Adrenal gland (tissue), 19 donors: ENCODE measurements at places on chromosomes 1 and 21.

GRCh38 chr1:36693161-36693525, 210.4 kb upstream of the CSF3R start:
- DNase-seq = no peak

DNA sequence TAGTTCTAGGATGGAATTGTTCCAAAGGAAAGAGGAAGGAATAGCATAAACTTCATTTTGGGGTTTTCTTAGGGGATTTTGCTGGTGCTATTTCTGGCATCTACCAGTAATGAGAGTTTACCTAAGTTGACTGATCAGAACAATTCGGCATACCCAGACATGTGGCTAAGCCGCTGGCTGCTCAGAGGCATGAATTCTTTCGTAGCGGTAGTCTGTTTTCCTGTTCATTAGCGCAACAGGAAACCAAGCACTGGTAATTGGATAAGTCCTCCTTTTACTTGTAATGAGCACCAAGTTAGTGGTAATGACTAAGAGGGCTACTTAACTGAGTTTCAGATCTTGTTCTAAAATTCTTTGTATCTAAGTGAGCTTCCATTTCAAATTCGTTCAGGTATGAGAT, 38.6 kb downstream of the C21orf91 start:
- DNase-seq = no peak

- DNase-seq = no peak
Measured at GRCh38 chr1:42186152-42186551, 21.6 kb upstream of the GUCA2A start.

DNA sequence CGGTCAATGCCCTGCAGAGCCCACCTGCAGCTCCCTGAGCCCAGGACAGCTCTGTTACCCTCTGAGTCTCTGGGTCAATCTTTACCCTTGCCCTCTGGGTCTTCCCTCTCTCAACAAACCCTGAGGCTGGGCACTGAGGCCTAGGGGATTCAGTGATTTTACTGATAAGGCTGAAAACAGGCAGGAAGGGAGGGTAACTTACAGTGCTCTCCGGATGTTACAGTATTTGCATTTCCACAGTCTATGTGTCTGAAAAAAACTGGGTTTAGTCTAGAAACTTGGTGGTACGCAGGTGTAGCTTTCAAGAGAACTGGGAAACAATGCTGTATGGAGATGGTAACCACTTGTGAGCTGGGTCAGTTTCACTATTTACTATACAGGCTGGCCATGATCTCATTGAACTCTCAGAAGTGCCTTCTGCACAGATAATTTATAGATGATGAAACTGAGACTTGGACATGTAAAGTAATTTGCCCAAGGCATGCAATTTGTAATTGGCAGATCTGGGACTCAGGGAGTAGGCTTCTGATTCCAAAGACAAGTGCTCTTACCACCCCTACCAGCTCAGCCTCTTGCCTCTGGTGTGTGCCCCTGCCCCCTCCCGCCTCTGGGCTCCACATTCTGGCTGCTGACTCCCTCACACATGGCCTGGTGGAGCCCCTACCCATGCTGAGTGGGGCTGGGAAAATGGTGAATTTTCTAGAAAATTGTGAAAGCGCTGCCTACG, 48.8 kb downstream of the TENT5C start:
- no peak for DNase-seq

DNA sequence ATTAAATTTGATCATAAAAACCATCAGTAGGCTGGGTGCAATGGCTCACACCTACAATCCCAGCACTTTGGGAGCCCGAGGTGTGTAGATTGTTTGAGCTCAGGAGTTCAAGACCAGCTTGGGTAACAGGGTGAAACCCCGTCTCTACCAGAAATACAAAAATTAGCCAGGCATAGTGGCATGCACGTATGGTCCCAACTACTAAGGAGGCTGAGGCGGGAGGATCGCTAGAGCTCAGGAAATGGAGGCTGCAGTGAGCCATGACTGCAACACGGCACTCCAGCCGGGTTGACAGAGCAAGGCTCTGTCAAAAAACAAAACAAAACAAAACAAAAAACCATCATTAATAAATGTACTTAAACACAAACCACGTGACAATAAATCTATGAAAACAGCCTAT, 61.0 kb downstream of the ARID4B start:
- DNase-seq = no peak
